ENCODE measurements at places on chromosomes 1 and 21. TPM values are rescaled to one million over a fixed set of nuclear protein-coding genes. Genes with fewer than 3 reads are reported as not detected.

DNA sequence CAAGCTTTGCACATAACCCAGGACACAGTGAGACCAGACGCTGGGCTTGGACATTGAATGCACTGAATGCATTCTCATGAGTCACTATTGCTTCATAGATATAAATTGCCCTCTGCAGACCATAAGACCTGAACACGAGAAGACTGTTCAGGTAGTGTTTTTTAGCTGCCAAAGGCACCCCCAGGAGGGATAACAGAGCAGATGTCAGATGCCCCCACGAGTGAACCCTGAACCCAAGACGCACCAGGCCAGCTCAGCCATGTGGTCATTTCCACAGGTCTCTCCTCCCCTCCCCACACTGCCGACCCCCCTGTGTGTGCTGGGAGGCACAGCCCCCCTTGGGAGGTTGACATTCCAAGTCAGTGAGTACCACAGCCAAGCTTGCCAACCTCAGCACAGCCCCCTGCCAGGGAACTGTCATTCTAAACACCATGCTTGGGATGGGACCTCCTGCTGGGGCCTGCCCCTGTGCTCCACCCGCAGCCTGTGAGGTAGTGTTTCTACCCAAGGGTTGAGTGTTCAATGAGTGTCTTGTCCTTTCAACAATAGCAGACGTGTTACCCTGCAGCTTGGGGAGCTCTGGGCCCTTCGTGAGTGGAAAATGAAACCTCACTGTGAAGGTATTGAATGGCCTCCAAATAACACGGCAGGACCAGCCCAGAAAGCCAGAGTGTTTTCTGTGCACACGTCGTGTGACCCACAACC, 68.2 kb downstream of the PSMG1 start:
- DNase-seq, result peak; percentile 42

DNA sequence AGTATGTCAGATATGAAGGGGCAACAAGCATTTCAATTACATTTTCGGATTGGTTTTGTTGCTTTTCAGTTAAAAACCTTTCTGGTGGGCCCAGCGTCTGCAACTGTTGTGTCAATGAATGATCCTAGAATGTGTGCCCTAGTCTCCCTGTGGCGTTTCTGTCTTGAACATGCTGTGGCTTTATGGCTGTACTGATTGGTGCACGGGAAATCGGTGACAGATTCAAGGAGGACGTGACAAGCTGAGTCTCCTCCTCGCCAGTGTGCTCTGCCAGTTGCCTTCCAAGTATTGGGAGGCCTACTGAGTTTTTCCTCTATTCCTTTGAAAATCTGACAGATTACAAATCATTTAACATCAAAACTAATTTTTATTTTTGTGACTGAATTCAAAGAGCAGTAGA, 127.6 kb downstream of the ZP4 start:
- DNase-seq, result no peak

GRCh38 chr21:41761211-41761933, 5.5 kb downstream of the RIPK4 start:
- no peak for DNase-seq

DNA sequence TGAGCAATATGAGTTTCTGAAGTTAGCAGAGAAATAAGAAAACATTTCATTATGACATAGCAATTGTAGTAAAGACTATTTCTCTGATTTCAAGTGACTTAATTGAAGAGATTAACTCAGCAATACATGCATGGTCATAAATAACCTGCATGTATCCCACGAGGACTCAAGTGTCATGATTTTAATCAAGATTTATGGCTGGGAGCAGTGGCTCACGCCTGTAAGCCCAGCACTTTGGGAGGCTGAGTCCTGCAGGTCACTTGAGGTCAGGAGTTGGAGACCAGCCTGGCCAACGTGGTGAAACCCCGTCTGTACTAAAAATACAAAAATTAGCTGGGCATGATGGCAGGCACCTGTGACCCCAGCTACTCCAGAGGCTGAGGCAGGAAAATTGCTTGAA, 311.9 kb upstream of the PLD5 start:
- DNase-seq, result no peak

DNA sequence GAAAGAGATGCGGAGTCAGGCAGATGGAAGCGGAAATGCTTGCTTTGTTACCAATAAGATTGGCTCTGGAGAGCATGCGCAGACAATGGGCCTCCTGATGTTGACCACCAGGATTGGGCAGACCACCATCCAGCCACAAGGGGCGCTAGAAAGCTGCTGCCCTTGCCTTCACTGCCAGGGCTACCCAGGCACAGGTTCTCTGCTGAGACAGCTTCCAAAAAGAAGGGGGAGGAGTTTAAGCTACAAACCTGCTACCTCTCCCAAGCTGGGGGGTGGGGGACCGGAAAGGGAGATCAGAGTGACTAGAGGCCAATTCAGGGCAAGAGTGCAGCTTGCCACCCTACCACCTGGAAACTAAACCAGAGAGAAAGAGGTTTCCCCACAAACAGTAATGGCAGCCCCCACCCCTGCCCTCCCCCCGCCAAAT, 369.7 kb downstream of the RRAGC start:
- no peak for DNase-seq

- DNase-seq, result no peak
These were observed 535.1 kb downstream of the DPYD start for GRCh38 chr1:97385536-97386277.

DNA sequence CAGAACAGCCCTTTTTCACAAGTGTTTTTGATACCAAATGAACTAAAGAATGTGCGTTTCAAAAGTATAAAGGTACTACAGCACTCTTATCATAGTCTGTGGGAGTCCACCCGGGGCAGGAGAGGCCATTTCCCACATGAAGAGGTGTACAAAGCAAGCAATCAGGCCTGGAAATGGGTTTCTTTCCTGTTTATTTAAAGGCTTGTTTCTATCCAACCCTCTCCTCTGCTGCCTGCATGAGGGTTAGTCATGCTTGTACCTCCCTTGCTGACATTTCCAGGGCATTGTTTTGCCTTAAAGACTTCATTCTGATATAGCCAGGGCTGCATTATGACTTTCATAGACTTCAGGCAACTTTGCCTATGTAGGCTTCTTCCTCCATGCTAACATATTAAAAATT, 11.6 kb downstream of the SELP start:
- no peak for DNase-seq

GRCh38 chr1:27087371-27088220, 67.3 kb downstream of the SLC9A1 start:
- DNase-seq, result no peak

DNA sequence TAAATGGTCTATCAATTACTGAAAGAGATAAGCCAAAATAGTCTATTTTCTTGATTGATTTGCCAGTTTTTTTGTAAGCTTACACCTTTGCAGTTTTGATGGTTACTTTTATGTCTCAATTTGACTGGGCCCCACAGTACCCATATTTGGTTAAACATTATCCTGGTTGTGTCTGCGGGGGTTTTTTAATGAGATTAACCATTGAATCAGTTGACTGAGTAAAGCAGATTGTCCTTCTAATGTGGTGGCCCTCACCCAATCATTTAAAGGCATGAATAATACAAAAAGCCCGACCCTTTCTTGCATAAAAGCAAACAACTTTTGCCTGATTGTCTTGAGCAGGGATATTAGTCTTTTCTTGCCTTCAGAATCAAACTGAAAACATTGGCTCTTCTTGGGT, 650.0 kb upstream of the RGS18 start:
- no peak for DNase-seq

DNA sequence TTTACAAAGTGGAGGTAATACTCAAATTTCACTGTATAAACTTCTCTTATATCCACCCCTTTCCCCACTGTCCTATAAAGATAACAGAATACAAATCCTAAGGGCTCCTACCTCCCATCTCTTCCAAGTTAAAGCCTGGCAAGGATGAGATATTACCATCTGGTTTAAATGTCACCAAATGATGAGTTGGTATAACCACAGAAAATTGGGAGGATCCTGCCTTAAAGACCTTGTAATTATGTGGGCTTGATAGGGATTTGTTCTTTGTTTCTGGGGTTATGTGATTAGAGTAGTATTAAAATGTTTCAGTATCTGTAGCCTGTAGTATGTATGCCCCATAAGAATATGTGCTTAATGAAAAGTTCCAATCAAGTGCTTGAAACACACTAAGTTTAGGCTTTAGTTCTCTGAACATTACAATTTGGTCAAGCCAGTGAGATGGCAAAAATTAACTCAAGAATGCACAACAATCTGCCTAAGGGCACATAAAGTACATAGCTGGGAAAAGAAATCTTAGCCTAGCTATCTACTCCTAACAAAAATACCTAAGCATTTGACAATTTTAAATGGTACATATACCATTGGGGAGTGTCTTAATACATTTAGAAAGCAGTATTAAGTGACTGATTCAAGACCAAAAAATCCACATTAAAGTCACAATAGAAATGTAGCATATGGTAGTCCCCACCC, 14.0 kb downstream of the KDM5B start:
- no peak for DNase-seq

DNA sequence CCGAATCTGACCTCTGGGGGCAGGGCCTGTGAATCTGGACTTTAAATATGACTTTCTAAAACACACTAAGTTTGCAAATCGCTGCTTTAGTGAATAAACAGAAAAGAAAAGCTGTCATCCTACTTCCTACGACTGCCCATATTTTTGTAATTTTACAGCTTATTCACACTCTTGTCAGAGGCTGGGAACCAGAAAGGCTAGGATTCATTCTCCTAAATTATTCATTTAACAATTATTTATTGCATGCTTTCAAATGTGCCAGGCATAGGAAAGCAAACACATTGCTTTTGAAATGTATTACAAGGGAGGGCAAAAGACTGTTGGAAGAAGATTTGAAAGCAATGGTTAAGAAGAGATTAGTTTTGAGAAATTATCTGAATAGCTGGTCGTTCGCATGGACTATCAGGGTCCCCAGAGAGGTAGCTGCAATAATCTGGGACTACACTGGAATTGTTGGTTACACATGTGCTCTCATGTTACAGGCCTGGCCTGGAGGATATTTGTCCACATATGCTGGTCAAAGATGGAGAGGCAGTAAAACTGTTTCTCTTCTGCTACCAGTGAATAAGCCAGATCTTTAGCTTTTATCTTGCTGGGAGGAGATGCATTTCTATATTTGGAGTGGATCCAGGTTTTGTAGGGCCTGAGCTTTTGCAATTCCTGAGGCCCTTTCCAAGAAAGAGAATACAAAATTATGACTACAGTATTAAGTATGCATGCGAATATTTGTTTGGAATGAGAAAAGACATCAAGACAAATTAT, 29.6 kb upstream of the SFPQ start:
- DNase-seq, result no peak

DNA sequence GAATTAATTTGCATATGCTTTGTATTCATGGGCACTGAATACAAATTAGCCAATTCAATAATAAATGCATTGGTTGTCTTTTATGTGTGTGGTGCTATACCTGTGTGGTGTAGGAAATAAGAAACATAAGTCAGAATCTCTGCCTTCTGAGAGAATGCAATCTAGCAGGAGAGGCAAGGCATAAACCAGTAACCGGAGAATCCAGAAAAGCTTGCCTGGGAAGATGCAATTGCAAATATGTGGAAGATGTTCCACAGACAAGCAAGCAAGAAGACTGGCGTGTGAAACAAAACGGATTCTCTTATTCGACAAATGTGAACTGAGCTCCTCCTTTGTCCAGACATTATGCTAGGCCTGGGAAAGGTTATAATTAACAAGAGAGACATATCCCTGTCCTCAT, 134.3 kb downstream of the NR5A2 start:
- no peak for DNase-seq

DNA sequence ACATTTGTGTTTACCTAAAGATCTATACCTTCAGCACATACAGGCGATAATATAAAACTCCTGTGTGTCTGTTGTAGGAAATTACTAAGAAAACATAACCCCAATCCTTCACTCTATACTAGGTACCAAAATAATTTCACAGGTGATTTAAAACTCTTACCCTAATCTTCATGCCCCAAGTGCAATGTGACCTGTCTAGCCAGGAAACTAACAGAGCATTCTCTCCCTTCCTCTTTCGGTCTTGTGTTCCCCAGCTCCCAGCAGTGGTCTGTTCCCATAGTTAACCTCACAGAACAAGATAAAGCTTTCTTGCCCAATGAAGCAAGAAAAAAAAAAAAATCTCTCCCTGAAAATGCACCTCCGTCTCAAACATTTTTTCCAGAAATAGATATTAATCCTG, 493.5 kb downstream of the DPYD start:
- no peak for DNase-seq

GRCh38 chr21:40652436-40652835, 194.5 kb downstream of the DSCAM start:
- DNase-seq, result no peak

DNA sequence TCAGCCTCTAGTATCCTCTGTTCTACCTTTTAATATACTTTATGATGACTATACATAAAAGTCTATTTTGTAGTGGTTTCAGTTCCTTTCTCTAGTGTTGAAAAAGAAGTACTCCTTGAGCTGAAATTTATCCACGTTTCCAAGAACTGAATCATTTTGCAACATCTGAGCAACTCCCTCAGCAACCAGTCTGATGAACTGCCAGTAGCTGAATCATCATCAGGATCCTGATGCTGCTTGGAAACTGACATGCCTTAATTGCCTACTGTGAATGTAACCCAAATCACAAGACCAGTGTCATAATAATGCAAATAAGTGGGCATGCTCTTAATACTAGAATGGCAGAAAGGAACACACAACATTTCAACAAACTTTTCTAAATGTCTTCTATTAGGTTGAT, 103.3 kb downstream of the CYYR1 start:
- DNase-seq, result no peak

- no peak for DNase-seq
These were observed 25.1 kb upstream of the LSS start for GRCh38 chr21:46253610-46254124.

Gene C1orf56
- 5.9 TPM for total RNA-seq

Gene PEAR1
- 10.0 TPM for total RNA-seq

Gene LCE3D
- total RNA-seq, result not detected

Gene MMP23B
- total RNA-seq, result 16.6 TPM

Gene IQCC
- total RNA-seq, result 2.5 TPM

Gene AGMAT
- 2.0 TPM for total RNA-seq
